Retina (tissue), 1 donor: ENCODE measurements at places on chromosomes 1 and 21.
A peak's percentile ranks its signal among the peaks of the same experiment; 100 is the strongest.

GRCh38 chr1:63773815-63774616 is at the start of gene ROR1:
Gene ROR1, plus strand, starts transcription at chr1:63774017.
- peak; percentile 96 for DNase-seq

GRCh38 chr1:25484096-25484495 is 53.4 kb downstream of the MACO1 start:
- no peak for DNase-seq

- DNase-seq = no peak
Observed at GRCh38 chr21:42471206-42471605, 24.8 kb downstream of the RSPH1 start.

DNA sequence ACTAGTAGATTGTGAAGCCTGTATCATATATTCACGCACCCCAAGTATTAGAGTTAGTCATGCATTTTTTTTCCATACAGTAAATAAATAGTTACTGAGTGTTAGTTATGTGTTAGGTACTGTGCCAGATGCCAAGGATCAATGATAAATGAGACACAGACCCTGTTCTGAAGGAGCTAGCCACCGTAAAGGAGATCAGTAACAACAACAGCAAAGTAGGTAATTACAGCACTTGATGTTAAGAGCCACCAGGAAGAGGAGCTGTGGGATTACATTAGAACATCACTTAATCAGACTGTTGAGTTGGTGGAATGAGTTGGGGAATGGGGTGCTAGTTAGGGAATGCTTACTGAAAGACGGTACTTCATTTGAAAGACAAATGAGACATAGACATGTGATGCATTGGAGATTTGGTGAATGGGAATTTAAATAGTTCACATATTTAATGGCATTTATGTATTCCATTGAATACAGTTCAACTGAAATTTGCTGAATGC is 21.0 kb downstream of the PRKAA2 start:
- DNase-seq = no peak

DNA sequence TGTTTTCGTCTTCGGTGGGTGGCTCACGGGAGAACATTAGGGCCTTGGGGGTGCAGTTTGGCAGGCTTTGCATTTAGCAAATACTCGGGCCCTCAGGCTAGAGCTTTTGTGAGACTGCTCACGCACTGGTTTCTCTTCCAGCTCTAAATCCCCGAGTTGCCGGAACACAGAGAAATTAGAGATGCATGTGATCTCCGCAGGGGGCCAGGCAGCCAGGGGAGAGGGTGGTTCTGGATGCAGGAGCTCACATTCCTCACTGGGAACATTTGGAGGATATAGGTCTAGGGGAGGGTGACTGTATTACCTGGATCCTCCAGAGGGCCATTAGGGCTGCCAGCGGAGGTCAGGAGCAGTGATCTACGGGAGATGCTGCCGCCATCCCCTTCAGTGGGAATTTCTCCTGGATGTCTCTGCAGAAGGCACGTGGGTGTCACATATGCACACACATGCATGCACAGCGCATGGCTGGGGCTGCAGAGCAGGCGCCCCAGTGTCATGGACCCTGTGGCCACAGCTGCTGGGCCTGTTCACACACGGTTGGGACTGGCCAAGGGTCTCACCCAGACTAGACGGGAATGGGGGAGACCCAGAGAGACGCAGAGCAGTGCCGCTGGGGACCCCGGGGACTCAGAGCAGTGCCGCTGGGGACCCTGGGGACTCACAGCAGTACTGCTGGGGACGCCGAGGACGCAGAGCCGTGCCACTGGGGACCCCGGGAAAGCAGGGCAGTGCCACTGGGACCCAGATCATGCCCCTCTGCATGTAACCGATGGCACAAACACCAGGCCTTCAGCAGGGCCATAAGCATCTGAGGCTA is 258.7 kb downstream of the CAMTA1 start:
- DNase-seq = no peak

DNA sequence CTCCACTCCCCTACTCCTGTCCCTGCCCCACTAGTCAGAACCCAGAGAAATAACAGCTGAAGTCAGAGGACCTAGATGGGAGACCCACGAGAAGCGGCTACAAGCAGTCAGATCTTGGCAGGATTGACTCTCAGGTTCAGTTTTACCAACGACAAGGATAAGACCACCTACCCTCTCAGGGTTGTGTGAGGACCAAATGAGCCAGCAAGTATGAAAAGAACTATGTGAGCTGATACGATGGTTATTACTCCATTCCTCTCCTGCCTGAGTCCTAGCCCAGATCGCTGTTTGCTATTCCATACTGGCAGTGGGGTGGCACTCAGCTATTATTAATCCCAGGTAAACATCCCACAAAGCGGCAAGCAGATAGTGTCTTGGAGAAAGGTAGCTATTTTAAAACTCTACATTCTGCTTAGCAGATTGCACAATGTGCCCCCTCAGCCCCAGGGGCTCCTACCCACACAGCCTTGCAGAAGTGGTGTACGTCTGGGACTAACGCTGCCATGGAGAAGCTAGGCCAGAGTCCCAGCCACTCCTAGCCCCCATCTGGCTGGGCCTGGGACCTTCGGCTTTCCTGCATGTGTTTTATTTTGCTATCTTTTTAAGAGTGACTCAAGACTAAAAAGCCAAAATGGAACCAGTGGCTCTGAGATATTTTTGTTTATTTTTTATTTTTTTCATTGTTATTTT is 58.9 kb downstream of the CD46 start:
- DNase-seq = no peak

DNA sequence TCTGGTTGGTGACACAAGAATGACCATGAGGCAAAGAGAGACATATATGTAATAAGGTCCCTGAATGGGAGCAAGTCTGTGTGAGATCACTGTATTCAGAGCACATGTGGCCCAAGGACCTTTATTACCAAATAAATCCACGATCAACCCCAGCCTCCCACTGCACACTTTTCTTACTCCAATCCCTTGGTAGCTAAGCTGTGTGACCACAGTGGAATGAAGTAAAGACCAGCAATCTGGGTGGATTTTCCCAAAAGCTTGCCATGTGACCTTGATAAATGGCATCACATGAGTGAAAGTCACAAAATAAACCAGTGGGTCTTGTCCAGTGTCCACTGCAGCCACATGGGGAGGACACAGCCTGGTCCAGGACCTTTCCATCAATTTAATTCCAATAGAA is 36.7 kb upstream of the TLR5 start:
- DNase-seq = no peak

DNA sequence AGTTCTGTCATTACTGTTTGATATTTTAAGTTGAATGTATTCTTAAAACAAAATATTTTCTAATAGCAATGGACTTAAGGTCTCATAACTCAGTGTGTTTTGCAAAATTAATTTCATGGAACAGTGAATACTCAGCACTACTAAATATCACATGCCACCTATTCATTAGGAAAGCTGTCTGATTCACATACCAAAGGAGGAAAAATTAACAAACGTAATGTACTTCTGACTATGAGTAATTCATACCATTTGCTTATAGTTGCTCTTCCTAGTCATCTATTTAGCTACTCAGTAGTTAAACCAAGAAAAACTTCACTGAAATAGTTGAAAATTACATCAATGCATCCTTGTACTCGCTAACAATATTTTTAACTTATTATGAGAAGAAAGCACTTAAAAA is 35.2 kb downstream of the TP53BP2 start:
- DNase-seq = no peak

DNA sequence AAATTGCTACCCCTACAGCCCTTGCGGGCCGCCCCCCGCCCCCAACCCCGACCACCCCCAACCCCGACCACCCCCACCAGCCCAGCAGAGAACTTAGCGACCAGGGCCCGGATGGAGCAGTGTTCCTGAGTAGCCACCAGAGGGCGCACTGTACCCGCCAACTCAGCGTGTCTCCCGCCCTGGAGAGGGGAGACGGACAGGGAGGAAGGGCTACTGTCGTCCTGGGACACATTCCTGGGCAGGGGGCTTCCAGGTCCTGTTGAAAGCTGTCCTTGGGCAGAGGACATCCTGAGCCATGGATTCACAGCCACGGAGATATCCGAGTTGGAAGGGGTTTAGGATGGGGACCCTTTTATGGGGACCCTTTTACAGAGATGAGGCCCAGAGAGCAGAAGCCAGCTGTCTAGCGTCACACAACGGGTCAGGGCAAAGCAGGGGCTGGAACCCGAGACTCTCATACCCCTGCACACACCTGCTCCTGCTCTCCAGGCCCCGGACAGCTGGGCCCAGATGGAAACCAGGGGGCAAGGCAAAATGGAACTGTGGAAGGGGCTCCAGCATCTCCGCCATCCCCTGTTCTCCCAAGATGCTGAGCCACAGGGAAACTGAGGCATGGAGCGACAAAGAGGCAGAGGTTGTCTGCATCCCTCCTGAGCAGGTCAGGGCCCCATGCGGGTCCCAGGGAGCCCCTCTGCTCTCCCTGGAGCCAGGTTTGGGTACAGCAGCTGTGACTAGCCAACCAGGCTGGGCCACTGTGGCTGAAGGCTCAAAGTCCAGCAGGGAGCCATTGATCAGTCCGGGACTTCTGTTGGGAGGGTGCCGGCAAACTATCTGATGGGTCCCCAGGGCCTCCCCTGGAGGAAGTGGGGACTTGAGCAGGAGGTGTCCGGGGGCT is 25.0 kb upstream of the LAPTM5 start:
- DNase-seq = peak; percentile 84

GRCh38 chr1:89945852-89946476 is 48.9 kb upstream of the ZNF326 start:
- no peak for DNase-seq

- no peak for DNase-seq
Observed at GRCh38 chr1:58584082-58584895, 7.2 kb upstream of the TACSTD2 start.

DNA sequence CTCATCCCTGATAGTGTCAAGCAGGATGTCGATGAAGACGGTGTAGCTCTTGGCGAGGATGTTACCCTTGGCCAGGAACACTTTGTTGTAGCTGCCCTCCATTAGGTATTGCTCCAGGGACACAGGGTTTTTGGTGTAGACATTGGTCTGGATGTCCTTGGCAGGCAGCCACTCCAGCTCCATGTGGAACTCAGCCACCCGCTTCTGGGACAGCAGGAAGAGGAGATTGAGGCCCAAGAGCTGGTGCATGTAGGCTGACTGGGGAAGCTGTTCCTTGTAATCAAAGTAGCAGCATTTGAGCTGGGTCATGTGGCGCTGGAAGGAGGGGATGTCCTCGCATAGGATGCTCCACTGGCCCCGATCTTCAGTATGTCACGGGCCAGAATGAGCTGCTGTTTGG is 9.5 kb downstream of the IL6R start:
- no peak for DNase-seq

DNA sequence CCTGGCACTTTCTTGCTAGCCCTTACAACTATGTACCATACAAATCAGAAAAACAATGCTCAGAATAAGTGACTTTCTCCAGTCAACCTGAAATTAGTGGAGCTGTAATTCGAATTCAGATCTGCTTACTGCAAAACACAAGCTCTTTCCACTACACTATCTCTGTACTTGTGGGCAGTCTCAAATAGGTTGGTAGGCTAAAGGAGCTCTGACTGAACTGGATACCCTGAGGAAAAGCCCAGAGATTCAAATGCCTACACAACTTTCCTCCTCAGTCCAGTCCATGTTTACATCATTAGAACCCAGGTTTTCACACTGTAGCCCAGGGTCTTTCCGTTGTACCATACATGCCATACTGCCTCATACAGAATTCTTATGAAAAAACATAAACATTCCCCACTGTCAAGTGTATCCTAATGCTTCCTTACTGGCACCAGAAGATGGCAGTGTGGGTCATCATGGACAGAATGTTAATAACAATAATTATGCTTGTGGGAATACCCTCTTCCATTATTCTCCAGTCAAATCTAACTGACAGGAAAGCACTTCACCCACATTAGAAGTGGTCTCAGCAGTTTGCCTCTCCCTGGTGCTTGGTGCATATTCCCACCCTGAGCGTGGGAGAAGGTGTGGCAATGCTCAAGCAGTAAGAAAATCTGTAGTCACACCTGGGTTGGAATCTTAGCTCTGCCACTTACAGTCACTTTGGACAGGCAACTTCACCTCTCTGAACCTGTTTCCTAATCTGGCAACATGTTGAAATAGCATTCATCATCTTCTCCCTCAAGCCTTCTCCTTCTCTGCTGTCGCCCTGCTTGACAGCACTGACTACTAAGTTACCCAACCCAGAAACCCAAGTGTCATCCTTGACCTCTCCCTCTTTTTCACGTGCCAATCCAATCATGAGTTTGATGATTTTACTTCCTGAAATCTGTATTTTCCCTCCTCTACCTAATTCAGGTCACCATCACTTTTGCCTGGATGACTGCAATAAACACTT is 14.4 kb upstream of the ZFYVE9 start:
- DNase-seq = peak; percentile 51

DNA sequence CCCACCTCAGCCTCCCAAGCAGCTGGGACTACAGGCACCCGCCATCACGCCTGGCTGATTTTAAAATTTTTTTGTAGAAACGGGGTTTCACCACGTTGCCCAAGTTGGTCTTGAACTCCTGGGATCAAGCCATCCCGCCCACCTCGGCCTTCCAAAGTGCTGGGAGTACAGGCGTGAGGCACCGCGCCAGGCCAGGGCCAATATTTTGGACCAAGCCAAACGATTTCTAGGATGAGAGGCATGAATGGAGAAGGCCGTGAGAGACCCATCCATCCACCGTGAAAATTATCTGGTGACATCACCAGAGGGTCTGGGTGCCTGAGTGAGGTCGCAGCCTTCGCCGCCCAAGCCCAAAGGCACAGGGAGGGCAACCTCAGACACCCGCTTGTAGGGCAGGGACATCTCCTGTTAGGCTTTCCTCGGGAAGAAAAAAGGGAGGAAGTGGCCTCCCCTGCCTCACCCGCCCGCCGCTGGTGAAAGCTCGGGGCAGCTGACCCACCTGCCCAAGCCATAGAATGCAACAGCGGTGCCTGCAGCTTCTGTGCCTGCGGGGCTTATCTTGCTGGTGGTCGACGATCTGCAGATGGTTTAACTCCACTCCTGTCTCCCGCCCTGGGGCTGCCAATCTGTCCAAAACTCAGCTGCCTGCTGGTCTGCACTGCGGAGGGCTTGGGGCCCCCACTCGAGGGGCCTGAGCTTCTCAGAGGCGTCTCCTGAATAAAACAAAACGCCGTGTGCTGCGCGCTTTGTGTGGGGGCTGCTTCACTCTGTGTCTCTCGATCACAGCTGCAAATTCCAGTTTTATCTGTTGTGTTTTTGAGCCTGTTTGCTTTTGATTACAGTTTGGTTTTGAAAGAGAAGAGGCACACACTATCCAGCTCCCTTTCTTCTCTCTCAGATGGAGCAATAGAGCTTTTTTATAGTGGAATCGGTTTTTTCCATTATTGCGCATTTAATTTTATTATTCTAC is 85.8 kb downstream of the MRPS6 start:
- no peak for DNase-seq

DNA sequence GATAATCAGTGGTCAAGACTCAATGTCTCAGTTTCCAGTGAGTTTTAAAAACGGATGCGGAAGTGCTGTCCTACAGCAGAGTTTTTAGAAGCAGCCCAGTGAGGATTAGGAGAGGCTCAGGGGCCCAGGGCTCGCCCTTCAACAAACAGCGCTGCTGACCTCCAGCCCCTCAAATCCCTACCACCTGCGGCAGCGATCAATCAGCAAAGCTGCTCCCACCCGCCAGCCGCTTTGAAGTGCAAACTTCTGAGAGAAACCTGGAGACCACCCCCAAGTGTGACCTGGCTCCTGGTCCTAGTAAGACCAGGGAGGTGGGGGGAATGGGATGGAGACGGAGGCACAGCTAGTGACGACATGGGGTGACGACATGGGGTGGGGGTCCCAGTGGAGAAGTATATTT is 14.4 kb downstream of the ZBTB17 start:
- no peak for DNase-seq
